ENCODE measurements at places on chromosomes 11 and 22. TPM values are rescaled to one million over a fixed set of nuclear protein-coding genes. Genes with fewer than 3 reads are reported as not detected.

GRCh38 chr11:115471367-115471766 lies 32.8 kb downstream of the CADM1 start:
- peak; percentile 19 for DNase-seq

DNA sequence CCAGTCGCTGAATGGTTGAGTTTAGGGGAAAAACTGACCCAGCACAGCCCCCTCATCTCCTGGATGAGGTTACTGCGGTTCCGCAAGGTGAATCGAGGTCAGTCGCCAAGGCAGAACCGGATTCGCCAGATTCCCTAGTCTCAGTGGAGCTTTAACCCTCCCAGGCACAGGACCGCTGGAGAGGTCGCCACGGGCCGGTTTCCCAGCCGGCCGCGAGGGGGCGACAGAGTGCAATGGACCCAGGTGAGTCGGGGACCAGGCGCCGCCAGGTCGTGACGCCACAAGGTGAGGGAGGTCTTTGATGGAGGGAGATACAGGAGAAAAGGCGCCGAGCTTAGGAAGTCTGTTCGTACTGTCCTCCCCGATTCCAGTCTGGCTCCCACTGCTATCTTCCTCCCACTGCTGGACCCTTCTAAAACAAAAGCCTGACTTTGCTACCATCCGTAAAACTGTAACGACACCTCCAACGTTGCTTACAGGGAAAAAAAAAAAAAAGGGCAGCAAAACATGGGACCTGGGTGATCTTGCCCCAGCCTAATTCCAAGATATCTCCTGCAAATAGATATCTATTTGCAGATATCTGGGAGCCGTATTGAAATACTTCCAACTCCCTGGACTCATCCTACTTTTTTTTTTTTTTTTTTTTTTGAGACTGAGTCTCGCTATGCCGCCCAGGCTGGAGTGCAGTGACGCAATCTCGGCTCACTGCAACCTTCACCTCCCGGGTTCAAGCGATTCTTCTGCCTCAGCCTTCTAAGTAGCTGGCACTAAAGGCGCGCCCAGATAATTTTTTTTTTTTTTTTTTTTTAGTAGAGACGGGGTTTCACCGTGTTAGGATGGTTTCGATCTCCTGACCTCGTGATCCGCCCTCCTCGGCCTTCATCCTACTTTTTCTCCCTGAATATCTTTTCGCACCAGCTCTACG lies 1.4 kb upstream of the GGA1 start:
- no peak for DNase-seq

GRCh38 chr22:37674951-37675929 lies at the start of gene LGALS1:
TSS of gene LGALS1 (plus strand) at chr22:37675636. CDS start at chr22:37675703, 67 bp downstream.
- DNase-seq: no peak

DNA sequence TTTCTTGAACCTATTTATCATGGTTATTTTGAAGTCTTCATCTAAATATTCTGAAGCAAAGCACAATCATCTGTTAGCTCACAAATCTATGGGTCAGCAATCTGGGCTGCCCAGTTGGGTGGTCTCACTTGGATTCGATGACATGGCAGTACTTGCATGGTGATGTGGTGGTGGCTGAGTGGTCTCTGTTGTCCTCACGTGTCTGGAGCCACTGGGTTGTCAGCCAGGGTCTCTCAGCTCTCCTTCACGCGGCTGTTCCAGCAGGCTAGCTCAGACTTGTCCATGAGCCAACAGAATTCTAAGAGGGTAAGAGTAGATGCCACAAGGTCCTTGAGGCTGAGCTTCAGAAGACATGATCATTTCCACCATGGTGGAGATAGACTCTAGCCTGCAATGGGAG lies 66.4 kb upstream of the KCNQ1OT1 start:
- DNase-seq: no peak

Gene TREH
- total RNA-seq: not detected

All from epithelial cell of proximal tubule (primary cell).